ENCODE measurements at places on chromosomes 2 and 18.

GRCh38 chr2:21818212-21818795 is 694.5 kb downstream of the TDRD15 start:
- H3K36me3 ChIP-seq, result no peaks in the 10 kb centered on the region
- H3K4me3 ChIP-seq, result no peak overlapping the region
- DNase-seq, result no peak
- no peak overlapping the region for H3K27ac ChIP-seq
- no peaks in the 10 kb centered on the region for H3K27me3 ChIP-seq

GRCh38 chr2:200199576-200200263 is 106.8 kb upstream of the SPATS2L start:
- H3K4me3 ChIP-seq, result no peak overlapping the region
- DNase-seq, result no peak
- H3K36me3 ChIP-seq, result no peaks in the 10 kb centered on the region
- H3K4me1 ChIP-seq, result no peaks in the 10 kb centered on the region
- no peak overlapping the region for H3K27ac ChIP-seq

DNA sequence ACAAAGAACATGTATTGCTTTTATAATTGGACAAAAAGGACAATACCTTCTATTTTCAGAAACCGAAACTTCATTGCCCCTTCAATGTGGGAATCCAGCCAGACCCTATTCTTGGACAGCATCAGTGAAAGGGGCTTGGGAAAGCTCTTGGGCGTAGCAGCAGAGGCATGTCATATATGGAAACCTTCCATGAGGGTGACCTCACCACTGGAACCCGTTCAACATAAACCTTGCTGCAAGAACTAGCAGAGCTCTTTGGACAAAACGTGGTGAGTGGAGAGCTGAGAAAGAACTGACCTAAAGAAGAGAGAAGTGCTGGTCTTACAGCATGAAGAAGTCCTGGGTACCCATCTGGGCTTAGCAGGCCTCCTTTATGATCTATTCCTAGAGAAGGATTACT is 22.7 kb upstream of the ACTG2 start:
- H3K36me3 ChIP-seq, result peaks cover 14% of the 10 kb centered on the region
- H3K4me3 ChIP-seq, result no peak overlapping the region
- no peak overlapping the region for H3K27ac ChIP-seq
- no peak for DNase-seq

GRCh38 chr2:195413422-195413821 is 243.6 kb upstream of the SLC39A10 start:
- H3K36me3 ChIP-seq, result no peaks in the 10 kb centered on the region
- no peak for DNase-seq
- H3K4me1 ChIP-seq, result no peaks in the 10 kb centered on the region
- H3K27me3 ChIP-seq, result no peaks in the 10 kb centered on the region
- no peak overlapping the region for H3K27ac ChIP-seq
